ENCODE measurements at places on chromosomes 6 and 20. TPM values are rescaled to one million over a fixed set of nuclear protein-coding genes. Genes with fewer than 3 reads are reported as not detected.
A peak's percentile ranks its signal among the peaks of the same experiment; 100 is the strongest.

CDSN gene
- total RNA-seq = not detected

OPRL1 gene
- total RNA-seq = 4.4 TPM

DNA sequence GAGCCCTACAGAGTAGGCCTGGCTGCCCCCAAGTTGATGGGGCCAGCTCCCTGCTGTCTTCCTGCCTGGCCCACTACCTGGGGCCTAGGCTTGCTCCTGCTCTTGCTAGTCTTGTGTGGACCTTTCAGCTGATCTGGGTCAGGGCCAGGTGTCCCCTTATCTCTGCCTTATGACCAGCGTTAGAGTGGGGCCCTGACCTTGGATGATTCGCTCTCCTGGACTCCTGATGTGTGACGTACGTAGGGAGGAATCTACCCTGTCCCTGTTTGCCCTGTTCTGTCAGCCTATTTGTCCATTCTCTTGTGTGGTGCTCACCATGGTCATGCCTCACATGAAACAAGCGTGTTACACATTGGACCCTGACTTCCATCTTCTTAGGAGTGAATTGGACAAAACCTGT lies 571.8 kb downstream of the QKI start:
- DNase-seq = no peak

- DNase-seq = peak; percentile 28
These were observed 73.6 kb downstream of the LCA5 start for GRCh38 chr6:79463621-79464050.

BMP5 gene
- not detected for total RNA-seq

DNA sequence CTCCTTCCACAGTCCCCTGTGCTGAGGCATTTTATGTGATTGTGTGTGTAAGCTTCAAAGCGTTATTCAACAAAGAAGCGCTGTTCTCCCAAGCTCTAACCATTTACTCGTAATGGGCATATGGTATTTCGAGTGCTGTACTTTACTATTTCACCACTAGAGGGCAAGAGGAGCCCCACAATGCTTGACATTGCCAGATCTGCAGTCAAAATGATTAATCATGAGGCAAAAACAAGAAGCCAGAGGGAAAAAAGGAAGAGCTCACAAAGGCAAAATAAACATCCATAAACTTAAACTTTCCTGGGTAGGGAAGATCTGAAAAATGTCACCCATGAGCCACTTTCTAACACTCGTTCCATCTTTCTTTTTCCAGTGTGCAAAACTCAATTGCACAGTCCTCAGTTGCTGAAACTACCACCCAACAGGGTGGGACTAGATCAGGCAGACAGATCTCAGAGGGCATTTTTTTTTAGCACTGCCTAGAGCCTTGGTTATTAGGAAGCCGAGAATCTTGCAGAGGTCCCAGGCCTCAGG lies 215.0 kb upstream of the PLCB4 start:
- peak; percentile 54 for DNase-seq

ZFAND3 gene
- total RNA-seq = 14.7 TPM

GRCh38 chr6:42345696-42346416 lies 105.9 kb downstream of the TRERF1 start:
- DNase-seq = no peak
